ENCODE measurements at places on chromosomes 13 and 19.

DNA sequence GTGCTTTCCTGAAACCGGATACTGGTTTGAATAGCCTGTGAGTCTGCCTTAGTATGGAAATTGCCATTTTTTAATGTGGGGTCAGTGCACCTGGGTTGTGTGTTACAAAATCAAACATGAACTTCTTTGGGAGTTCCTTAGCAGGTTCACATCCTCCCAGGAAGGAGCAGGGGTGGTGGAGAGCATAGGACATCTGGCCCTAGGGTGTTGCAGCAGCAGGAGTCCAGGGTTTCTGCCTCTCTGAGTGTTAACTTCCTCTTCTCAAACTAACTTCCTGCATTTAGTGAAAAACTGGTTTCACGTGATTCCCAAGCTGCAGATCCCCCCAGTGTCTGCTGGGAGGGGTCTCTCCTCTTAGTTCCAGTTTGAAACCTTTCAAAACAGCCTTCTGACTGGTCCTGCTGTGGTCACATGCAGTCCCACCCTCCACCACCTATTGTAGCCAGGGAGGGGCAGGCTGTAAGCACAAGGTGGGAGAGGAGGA lies 7.2 kb downstream of the RNASEH2B start:
- no peak for DNase-seq

- no peak for DNase-seq
Measured at GRCh38 chr19:29193155-29193554, 19.8 kb downstream of the UQCRFS1 start.

DNA sequence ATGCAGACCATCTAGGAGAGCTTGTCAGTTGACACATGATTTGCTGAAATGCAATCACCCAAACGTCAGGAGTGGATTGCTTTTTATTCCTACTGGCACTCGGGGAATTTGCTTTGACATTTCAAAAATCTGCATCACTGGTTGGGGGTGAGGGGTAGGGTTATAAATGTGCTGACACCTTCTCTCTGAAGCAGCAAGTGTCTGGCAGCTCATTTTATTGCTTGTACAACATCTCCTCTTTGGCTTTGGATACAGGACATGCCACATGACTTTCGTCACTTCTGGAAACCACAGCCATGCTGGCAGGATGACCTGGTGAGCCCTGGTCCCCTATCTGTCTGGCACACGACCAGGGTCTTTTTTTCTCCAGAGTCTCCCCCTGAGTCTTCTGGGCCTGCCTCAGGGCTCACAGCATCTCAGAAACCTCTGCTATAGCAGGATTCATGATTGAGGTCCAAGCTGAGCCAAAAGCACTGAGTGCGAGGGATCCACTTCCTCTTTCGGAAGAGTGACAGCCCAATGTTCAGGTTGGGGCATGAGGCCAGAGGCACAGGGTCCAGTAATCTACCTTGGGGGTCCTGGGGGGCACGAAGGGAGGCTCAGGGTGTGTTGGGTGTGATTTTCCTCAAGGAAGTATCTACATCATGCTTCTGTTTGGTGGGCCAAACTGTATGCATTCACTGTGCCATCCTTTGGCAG lies 60.1 kb downstream of the HSPH1 start:
- no peak for DNase-seq

- DNase-seq: no peak
Measured at GRCh38 chr19:10173527-10173926, 21.2 kb downstream of the DNMT1 start.

DNA sequence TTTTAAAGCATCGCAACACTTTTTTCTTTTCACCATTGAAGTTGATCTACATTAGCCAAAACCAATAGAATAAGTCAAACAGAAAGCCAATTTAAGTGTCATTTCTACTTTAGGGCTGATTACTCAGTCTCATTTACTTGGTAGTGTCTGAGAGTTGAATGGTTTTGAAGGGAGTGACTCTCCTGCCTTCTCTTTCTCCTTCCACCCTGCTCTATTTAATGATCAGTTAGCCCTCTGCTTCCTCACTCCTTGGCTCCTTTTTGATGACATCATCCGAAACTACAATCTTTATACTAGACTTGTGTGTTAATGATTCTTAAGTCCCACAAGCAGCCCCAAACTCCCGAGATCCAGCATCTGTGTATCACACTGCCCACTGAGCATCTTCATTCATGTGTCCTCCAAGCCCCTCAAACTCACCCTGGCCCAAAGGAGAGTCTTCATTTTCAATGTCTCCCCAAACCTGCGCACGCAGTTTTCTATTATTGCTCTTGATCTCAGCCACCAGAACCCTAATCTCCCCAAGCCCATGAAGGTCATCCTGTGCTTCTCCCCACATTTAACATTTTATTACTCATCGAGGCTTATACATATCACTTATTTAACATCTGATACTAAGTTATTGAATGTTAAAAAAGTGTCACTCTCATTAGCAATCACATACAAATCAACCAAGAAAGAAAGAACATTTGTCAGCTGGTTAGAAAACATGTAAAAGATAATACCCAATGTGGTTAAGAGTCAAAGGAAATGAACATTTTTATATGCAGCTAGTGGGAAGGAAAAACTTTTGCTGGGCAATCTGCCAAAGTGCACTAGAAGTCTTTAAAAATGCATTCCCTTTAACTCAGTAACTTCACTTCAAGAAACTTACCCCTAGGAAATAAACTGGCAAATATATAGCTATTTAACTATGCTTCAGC lies 32.2 kb upstream of the ARGLU1 start:
- DNase-seq: no peak

GRCh38 chr19:4930664-4931063 lies 21.4 kb downstream of the UHRF1 start:
- DNase-seq: no peak

DNA sequence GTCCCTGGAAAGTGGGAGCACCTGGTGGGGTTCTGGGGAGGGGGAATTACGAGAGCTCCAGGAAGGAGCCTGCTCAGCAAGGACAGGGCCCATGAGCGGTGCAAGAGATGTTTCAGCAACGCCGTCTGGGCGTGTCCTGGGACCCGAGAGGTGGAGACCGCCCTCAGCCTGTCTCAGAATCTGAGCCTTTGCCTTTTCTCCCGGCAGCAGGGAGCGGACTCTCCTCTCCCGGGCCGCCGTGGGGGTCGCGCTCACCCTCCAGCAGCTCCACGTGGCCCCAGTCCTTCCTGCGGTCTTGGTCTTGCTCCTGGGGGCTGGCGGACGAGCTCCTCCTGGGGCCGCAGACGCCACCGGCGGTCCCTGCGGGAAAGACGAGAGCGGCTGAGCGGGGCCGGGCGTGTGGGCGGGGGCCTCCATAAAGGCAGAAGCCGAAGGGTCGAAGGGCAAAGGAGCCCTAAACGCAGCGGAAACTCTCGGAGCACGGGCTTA lies 714 bp downstream of the POLRMT start:
- peak; percentile 32 for DNase-seq

GRCh38 chr13:45198924-45199323 lies 1.9 kb downstream of the KCTD4 start:
- DNase-seq: no peak

DNA sequence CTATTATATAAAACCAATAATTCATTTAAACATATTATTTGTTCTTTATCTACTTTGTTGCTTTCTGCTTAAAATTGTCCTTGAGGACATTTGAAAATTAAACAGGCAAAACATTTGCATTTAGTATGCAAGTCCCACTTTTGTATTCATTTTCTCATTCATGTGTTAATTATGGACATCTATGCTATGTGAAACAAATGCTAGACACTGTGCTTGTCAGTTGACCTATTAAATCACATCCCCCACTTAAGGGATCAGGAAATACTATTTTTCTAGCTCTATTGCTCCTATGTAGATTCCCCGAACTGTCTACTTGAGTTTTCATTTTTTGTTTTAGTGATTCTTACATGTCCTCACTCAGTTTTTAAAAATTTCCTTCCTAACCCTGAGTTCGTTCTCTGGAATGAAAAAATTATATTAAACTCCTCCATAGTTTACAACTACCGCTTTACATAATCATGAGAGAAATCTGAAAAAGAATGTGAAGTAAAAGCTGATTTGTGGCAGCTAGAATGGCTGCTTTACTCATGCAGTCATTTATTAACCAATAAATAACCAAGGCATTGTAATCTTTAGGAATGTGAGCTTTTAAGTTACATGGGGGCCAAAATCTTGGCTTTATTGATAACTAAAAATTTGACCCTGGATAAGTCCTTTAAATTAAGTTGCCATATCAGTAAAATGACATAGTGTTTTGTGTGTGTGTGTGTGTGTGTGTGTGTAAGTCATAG lies 188.5 kb downstream of the LIG4 start:
- no peak for DNase-seq

- no peak for DNase-seq
Measured at GRCh38 chr13:110536006-110536693, 25.4 kb downstream of the RAB20 start.

- no peak for DNase-seq
Measured at GRCh38 chr19:5831159-5831558, 8.3 kb downstream of the FUT6 start.

- no peak for DNase-seq
Measured at GRCh38 chr13:106527826-106528225, 7.6 kb downstream of the EFNB2 start.

DNA sequence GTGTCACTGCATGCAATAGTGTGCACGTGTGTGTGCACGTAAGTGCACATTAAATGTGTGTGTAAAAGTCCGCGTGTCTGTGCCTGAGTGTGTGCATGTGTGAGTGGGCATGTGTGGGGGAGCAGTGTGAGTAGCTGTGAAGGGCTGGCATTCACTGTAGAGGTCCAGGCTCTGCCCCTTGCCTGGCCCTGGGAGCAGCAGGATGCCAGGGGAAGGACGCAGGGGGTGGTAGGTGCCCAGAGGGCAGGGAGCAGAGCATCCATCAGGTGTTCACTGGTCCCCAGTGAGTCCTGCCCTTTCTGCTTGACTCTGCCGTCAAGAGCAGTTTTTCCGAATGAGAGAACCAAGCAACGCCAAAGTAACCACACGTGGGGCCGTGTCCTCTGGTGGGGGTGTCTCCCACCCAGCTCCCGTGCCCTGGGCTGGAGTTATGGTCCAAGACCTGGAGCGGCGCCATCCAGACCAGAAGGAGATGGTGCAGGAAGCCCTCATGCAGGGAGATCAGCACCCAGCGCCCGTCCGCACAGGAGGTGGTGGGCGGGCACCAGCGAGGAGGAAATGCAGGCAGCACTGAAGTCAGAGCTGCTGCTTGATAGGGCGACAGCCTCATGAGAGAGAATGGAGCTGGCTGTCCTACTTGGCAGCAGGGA lies 68.5 kb downstream of the TEX29 start:
- DNase-seq: no peak

DNA sequence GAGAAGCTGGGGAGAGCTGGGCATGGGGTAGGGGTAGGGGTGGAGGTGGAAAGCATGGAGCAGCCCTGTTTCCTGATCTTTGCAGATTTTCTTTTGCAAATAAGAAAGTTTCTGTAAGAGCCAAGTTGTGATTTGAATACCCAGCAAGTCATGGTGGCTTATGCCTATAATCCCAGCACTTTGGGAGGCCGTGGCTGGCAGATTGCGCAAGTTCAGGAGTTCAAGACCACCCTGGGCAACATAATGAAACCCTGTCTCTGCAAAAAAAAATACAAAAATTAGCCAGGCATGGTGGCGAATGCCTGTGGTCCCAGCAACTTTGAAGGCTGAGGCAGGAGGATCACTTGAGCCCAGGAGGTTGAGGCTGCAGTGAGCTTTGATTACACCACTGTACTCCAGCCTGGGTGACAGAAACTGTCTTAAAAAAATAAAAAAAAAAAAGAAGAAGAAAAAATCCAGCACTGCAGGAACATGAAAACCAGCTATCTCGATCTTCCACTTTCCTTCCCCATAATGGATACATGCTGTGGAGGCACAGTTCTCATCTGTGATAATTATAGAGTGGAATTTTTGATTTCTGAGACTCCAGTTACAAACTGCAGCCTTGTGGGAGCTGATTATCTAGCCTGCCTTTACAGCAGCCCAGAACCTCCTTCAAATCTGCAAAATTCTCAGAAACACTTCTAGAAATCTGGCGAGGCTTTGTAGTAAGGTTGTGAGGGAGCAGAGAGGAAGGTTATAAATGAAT lies 12.1 kb upstream of the TEX26 start:
- DNase-seq: no peak

- DNase-seq: no peak
Measured at GRCh38 chr19:5182751-5183150, 157.9 kb downstream of the PTPRS start.

DNA sequence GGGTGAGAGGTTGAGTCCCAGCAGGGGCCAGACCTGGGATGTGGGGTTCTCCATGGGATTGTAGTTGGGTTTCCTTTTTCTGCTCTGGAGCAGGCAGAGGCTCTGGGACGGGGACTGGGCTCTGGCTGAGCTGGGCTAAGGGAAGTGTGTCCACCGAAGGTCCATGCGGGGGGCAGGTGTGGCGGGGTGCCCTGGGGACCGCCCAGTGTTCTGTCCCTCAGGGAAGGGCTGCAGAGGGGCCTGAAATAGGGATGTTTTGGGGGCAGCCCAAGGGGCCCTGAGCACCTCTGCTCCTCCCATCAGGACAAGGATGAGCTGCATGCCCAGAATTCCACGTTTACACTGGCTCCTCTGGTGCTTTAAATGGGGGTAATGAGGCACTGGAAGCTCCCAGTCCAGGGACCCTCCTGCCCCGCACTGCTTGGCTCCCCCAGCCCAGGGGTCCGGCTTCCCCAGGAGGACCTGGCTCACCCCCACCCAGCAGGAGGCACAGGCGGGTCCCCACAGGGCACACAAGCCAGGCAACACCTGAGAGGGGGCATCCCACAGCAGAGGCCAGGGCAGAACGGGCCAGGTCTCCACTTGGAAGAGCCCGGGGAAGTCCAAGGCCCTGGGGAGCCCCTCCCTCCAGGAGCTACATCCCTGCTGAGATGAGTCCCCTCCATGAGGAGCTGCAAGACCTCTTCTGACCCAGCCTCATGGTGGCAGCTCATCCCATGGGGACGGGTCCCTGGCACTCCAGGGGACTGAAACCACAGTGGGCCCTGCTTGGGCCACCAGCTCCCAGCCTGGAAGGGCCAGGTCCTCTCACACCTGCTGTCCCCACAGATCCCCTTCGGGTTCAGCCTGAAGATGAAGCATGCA lies 14.7 kb upstream of the ZNF14 start:
- no peak for DNase-seq

DNA sequence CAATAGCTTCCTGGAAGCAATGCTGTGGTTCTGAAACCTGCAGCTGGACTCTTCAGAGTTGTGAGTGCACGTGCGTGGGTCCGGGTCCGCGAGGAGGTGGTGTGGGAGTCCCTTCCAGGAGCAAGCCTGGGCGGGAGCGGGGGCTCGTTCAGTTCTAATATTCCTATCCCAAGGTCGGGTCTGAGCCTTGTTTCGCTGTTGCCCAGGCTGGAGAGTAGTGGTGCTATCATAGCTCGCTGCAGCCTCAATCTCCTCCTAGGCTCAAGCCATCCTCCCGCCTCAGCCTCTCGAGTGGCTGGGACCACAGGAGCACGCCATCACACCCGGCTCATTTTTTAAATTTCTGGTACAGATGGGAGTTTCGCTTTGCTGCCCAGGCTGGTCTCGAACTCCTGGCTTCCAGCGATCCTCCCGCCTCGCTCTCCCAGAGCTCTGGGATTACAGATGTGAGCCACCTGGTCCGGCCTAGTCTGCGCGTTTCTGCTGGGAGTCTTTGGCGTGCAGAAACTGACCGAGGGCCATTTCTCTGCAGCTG lies 625 bp downstream of the ZFP82 start:
- peak; percentile 1 for DNase-seq

DNA sequence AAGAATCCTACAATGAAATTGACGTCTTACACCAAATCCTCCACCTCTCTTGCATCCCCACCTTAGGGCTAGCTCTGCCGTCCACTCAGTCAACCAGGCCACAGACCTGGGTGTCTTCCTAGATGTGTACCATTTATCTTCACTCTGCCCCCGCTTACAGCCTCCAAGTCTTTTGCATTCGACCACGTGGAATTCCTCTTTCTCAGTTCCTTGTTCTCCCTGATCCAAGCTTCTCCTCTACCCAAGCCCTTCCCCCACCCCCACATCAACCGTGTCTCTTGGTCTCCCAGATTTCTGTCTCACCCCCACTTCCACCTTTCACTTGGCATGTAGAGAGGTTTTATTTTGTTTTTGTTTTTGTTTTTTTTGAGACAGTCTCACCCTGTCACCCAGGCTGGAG lies 1.2 kb upstream of the DMWD start:
- no peak for DNase-seq
